DMS79 (cell line): ENCODE measurements at places on chromosomes 7 and 10.

- no peak for DNase-seq
Observed at GRCh38 chr7:134300988-134301387, 15.7 kb downstream of the SLC35B4 start.

GRCh38 chr7:27170426-27171324, 3.4 kb downstream of the HOXA10 start:
- no peak for DNase-seq

- no peak for DNase-seq
Observed at GRCh38 chr10:109430043-109430760, 493.1 kb downstream of the XPNPEP1 start.

GRCh38 chr7:93307131-93307660, 75.0 kb downstream of the VPS50 start:
- DNase-seq: no peak

GRCh38 chr7:33770576-33770975, 134.8 kb upstream of the BMPER start:
- no peak for DNase-seq

- DNase-seq: no peak
Observed at GRCh38 chr7:140048138-140048537, 14.6 kb downstream of the PARP12 start.

- no peak for DNase-seq
Observed at GRCh38 chr7:112254156-112254555, 47.7 kb downstream of the ZNF277 start.

- DNase-seq: no peak
Observed at GRCh38 chr10:58179238-58179637, 88.5 kb downstream of the IPMK start.

DNA sequence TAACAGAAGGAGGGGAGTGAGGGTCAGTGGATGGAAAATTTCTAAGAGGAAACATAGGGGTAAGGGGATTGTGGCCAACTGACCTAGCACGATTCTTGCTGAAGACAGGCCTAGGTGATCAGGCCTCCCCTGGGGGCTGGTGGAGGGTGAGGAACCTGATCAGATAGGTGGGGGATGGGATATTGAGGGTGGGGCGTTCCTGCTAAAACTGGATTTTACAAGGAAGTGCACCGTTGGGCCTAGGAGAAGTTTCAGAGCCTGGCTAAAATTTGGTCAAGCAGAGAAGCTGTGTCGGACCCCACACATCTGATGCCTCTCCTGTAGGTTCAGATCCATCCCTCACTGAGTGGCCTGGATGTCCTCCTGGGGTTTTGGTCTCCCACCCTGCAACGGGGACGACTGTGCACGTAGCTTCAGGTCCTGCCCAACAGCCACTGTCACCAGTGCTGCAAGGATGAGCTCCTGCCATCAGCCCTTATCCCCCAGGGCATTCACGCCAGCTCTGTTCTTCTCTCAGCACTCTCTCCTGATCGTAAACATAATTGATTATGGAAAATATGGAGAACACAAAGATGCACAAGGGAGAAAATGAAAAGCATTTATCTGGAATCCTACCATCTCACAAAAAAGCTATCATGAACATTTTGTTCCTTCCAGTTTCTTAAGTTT, 89.9 kb downstream of the ADCY1 start:
- no peak for DNase-seq

DNA sequence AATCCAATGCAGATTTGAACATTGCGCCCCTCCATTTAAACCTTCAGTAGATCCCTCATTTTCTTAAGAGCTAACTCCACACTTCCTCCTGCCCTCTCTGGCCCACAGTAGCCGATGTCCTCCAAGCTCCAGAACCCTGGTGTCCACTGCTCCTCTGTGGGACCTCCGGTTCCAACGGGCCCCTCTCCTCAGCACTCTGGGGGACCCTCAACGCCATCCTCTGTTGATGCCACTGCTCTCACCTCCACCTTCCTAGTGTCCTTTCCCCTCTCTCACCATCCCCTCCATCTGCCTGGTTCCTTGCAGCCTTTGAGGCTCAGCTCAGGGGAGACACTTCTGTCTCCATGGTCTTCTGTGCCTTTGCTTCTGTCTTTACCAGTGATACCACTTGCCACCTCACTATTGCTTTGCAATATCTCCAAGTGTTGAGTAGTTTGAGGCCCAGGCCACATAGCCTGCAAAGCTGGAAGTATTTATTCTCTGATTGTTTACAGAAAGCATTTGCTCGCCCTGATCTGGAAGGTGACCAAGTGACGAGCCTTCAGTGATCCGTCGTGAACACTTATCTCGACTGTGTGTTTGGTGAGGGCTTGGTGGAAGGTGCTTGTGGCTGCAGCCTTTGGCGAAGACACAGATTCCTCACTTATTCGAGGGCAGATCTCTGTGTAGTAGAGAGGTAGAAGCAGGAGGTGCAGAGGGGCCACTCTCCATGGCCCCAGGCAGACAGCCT, 104.8 kb upstream of the SHH start:
- no peak for DNase-seq

DNA sequence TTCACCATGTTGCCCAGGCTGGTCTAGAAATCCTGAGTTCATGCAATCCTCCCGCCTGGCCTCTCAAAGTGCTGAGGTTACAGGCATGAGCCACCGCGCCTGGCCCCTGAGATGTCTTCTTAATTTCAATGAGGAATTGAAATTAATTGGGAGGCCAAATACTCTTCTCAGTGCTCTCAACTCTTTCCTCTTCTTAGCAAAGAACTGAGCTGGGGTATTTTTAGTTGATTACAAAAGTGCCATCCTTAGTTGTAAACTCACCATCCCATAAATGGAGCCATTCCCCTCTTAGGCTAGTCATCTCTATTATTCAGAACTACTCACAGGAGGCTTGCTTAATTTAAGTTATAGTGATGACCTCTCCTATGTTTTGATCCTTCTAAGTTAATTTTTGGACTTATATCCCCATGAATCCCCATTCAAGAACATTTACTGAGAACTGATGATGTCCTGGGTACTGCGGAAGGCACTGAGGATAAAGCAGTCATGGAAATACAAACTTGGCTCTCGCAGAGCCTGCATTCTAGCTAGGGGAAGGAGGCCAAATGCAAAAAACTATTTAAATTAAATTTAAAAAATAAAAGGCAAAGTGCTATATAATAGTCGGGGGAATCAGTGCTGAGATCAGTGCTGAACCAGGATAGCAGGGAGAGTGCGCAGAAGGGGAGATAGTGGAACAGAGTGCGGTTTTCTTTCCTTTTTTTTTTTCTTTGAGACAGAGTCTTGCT, 145.3 kb downstream of the SFMBT2 start:
- no peak for DNase-seq

DNA sequence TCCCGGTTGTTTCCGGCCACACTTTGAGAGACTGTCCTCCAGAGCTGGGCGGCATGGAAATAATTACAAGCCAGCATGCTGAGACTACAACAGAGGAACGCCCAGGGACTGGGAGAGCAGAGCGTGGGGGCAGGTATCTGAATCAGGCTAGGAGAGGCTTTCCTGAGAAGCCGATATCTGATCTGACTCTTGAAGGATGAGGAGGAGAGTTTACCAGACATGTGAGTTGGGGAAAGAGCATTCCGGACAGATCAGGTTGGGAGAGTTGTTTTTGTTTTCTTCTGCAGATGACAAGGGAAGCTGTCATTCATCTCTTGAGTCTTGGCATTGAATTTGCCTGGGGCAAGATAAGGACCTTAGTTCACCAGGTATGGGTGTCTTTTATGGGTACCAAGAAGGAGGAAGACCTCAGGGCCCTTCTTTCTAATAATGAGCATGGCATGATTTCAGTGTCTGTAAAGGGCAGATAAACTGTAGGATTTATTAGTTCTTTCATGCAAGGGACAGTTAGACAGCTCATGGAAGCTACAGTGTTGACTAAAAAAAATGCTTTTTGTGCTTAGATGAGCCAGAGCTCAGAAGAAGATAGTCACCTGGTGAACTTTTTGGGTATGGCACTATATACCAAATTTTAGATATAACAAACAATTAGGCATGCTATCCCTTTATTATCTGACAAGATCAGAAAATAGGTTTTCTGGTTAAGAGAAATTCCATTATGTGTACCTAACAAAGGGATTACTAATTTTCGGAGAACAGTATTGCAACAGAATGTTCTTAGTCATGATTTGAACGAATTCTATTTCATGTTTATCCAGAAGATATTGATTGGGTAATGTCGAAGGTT, 36.2 kb downstream of the WBP1L start:
- no peak for DNase-seq

GRCh38 chr7:151061213-151062110, 2.1 kb downstream of the SLC4A2 start:
- DNase-seq: no peak
